ENCODE measurements at places on chromosomes 6 and 20.

DNA sequence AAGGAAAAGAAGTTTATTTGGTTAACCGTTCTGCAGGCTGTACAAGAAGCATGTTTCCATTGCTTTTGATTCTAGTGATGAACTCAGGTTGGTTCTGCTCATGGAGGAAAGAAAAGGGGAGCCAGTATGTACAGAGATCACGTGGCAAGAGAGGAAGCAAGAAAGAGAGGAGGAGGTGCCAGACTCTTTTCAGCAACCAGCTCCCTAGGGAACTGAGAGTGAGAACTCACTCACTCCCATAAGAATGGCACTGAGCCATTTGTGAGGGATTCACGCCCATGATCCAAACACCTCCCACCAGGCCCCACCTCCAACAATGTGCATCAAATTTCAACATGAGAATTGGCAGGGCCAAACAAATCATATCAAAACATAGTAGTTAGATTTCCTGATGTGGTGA lies 649.1 kb downstream of the EPM2A start:
- DNase-seq: no peak

- peak; percentile 48 for DNase-seq
Measured at GRCh38 chr6:45930420-45931040, 85.1 kb downstream of the CLIC5 start.

GRCh38 chr6:9830808-9831207 lies 584.1 kb downstream of the TFAP2A start:
- no peak for DNase-seq

GRCh38 chr20:5171064-5171789 lies 44.4 kb downstream of the CDS2 start:
- no peak for DNase-seq

DNA sequence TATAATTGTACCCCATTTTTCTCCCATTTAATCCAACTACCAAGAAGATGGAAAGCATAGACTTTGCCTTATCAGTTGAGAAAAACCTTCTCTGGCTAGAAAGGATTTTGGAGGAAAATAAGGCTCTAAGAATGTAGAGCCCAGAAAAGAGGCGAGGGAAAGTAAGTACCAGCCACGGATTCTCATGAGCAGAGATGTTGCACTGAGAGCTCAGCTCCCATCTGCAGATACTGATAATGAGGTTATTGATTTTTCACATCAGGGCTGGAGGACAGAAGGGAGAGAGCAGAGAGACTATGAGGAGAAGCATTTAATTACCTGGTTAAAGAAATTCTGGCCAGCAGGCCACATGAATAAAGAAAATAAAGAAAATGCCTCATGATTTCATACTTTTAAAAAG lies 104.4 kb upstream of the FAM184A start:
- no peak for DNase-seq

- no peak for DNase-seq
Measured at GRCh38 chr6:3789018-3789895, 37.7 kb upstream of the PXDC1 start.

DNA sequence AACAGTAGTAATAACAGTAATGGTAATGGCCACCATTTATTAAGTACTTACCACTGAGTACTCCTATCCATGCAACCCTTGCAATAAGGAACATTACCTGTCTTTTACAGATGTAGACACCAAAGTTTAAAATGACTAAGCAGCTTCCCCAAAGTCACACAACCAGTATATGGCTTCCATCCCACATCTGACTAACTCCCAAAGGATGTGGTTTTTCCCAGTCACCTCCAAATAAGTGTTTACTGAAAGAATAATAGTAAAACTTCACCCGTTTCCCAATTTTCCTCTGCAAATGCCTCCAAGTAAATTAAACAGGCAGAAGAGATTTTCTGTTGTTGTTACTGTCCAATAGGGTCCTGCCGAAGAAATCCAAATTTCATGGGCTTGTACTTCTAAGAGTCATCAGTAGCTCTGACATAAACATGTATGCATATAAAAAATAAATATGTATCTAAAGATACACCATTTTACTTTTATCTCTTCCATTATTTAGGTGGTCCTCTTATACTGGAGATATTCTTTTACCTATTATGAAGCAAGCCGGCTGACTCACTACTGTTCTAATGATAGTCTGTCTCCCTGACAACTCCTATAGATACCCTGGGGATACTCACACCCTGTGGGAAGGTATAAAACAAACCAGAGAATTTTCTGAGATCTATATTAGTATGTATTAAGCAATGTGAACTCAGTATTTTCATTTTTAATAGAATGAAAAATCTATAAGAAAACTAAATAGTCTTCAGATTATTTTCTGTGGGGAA lies 77.9 kb upstream of the ID4 start:
- DNase-seq: no peak

- DNase-seq: no peak
Measured at GRCh38 chr6:19834858-19835257, 2.3 kb upstream of the ID4 start.

DNA sequence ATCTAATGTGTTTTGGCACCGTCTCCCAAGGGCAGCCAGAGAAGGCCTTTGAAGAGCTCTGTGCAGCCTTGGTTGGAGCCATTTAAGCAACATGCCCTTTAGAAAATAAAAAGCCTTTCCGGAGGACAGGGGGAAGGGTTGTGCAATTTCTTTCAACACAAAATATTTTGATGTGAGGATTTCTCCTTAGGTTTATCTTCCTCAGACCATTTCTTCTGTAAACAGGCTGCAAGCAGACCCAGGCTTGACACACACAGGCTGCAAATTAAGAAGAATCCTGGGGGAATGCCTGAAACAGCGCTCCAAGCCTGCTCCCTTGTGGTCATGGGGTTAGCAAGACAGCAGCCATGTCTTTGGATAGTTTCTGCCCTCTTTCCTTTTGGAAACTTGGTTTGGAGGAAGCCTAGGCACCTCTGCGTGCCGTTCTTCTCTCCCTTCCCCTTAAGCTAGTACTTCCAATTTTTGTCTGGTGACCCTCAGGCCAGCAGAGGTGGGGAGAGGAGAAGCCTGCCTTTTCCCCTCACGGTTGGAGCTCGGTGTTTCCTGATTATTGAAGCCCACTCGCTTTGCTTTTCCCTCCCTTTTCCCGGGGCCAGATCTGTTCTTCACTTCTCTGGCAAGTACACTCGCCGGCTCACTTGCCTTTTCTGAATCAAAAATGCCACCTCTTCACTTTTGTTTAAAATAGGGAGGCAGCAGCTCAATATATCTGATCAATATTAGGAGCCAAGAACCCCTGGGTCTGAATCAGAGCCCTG lies 39.6 kb upstream of the NOX3 start:
- no peak for DNase-seq

GRCh38 chr6:46781478-46782378 lies 11.5 kb upstream of the MEP1A start:
- DNase-seq: no peak

DNA sequence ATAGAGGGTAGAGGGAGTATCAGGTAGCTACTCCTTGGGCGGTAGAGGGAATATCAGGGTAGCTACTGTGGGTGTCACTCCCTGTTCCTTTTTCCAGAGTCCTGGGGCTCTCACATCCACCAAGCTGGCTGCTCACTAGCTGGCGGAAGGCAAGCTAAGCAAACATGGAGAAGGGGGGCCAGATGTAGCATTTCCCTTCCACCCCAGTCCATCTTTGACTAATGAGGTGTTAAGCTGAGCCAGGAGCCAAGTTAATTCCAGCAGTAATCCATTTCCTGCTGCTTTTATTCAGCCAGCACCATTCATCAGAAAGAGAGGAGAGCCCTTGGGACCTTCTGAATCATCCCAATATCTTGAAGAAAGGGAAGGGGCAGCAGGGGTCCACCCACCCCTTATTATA lies 330.0 kb downstream of the ZFAND3 start:
- DNase-seq: no peak

- no peak for DNase-seq
Measured at GRCh38 chr20:49426395-49426794, 56.1 kb downstream of the KCNB1 start.

DNA sequence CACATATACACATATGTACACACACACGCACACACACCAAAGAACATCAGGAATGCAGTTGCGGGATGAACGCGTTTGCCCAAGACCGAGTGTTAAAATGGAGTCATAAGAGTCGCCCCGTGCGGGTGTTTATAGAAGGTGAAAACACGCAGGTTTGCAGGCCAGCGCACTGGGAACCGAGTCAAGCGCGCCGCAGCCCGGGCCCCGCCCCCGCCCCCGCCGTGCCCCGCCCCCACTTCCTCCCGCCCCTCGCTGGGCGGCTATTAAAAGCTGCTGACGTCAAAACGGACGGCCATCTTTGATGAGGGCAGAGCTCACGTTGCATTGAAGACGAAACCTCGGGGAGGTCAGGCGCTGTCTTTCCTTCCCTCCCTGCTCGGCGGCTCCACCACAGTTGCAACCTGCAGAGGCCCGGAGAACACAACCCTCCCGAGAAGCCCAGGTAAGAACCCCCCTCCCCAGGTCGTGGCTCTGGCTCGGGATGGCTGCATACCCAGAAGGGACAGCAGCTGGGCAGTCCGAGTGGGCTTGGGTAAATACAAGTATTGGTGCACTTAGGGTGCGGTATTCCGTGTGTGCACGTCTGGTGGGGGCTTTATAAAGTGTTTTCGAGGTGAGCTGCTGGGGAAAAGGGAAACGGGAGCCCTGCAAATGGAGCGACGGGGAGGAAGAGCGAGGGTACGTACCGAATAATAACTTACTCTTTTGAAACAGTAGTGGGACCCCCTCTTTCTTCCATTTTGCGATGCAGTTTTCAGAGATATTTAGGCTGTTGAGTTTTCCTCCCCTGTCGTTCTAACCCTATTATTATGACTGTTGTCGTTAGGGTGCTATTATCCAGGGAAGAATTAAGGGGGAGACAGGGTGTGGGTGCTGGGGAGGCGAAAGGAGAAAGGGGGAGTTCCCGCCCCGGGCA lies at the start of gene SNAP25:
Gene SNAP25, plus strand, starts transcription at position 295 of the 916 bp plus-strand sequence. CDS start 56,662 bp downstream, outside the sequence.
- peak; percentile 1 for DNase-seq

GRCh38 chr20:57473246-57474048 lies 51.5 kb downstream of the CTCFL start:
- peak; percentile 17 for DNase-seq

- no peak for DNase-seq
Measured at GRCh38 chr6:155687645-155688044, 232.0 kb upstream of the NOX3 start.

DNA sequence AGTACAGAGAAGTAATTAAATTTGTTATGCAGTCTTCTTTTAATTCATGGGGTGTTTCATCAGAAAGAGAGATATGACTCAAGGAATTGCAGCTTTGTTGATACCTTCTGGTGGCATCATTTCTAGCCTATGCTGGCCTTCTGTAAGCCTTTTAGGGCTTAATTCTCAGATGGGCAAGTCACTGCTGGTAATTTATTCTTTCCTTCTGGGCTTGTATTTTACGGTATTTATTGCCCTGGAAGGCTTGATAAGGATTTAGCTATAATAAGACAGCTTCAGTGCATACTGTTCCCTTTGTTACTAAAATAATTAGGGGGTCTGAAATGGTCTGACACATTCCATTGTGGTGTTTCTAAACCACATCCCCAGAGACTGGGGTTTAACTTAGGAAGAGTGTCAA lies 57.9 kb upstream of the EMILIN3 start:
- no peak for DNase-seq

DNA sequence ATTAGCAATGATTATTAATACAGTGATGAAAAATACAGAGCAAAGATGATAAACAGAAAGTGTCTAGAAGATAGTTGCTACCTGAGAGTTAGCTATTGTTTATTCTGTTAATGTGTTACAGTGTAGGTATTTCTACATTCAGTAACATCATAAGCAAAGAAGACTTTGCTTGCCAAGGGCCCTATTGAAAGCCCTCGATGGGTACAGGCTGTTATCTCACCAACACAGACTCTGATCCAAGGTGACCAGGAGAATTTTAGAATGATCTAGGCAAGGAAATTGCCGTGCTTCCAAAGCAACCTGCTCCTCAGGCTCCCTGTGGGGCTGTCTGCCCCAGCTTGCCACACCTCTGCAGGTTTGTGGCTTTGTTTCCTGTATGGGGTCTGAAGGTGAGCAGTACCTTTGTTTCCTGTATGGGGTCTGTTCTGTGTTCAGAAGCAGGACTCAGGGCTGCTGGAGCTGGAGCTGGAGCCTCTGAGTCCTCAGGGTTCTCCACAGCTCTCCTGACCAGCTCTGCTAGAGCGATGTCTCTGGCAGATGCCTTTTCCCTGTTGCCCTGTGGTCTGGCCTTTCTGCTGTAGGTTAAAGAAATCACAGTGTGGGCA lies 32.5 kb downstream of the PHACTR3 start:
- no peak for DNase-seq

DNA sequence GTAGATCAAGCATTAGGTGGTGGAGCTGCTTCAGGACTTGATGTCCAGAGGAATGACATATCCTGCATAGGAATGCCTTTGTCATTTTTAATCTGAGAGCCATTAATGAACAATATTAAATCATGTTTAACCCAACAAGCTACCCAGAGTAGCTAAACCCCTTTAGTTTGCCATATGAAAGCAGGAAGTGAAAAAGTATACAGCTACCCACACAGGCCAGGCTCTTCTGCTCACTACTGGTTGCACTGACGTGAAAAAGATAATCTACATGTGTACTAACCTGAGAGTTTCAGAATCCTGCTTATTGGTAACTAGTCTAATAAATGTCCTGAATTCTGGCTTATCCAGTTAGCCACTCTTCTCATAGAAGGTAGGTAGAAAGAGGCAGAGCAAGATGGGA lies 19.9 kb downstream of the GLYATL3 start:
- no peak for DNase-seq

DNA sequence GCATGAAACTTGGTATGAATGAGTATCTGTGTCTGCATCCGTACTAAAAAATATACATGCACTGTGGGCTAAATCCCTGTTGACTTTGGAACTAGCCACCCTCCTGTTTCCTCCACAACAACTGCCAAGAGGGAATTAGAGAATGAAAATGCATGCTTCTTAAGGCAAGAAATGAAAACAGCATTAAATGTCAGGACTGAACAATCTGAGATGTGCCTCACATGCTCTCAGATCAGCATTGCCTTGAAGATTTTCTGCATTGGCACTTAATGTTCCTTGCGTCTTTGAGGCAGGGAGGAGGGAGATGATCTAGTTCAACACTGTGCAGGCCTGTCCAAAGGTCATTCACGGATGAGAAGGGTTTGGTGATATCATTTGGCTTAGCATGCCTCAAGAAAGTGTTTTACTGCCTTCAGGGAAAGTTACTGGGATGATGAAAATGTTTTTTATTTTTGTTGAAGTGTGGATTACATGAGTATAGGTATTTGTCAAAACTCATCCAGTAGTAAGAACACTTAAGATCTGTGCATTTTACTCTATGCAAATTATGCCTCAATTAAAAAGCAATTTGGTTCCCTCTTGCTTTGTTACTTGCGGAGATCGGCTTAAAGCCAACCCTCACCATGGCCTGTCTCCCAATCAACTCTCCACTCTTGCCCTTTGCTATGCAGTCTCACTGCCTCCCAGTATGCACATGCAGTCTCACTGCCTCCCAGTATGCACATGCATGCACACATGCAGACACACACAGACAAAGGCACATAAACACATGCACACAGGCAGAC lies 47.5 kb upstream of the RIN2 start:
- DNase-seq: no peak

GRCh38 chr6:135667691-135668455 lies 170.3 kb upstream of the AHI1 start:
- DNase-seq: no peak

GRCh38 chr20:845941-846893 lies 12.7 kb downstream of the FAM110A start:
- no peak for DNase-seq

All from CD4-positive, alpha-beta T cell treated with Interleukin-6 at 100 ng/mL for 8 hours (primary cell).